ENCODE measurements at places on chromosomes 2 and 18.

- DNase-seq = no peak
These were observed 488.1 kb upstream of the RAB12 start for GRCh38 chr18:8121101-8121500.

DNA sequence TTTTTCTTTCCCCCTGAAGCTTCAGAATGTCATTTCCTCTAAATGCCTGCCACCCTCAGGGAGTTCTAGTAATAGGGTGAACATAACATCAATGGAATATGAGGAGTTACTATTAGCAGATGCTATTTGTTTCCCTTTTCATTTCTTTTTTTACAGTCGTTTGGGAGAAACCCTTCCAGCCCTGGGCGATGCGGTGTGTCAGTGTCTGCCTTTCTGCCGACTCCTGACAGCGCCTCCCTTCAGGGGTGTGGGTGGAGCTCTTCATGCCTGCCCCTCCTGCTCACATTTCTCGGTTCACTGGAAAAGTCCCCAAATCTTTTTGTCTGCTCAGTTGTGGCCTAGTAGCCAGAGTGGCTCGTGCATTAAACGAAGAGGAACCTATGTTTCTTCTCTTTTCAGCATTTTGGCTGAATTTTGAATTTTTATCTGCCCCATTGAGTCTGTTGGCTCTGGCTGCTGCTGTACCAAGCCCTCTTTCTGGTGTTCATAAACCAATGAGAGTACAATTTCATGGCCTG lies 72.3 kb downstream of the FMNL2 start:
- no peak for DNase-seq

GRCh38 chr2:60888853-60889252 lies 7.5 kb downstream of the REL start:
- DNase-seq = no peak

- DNase-seq = no peak
These were observed 14.0 kb downstream of the TWIST2 start for GRCh38 chr2:238861766-238862315.

GRCh38 chr2:12479065-12479601 lies 237.6 kb upstream of the TRIB2 start:
- no peak for DNase-seq

GRCh38 chr2:134683561-134684112 lies 35.2 kb downstream of the TMEM163 start:
- DNase-seq = no peak

DNA sequence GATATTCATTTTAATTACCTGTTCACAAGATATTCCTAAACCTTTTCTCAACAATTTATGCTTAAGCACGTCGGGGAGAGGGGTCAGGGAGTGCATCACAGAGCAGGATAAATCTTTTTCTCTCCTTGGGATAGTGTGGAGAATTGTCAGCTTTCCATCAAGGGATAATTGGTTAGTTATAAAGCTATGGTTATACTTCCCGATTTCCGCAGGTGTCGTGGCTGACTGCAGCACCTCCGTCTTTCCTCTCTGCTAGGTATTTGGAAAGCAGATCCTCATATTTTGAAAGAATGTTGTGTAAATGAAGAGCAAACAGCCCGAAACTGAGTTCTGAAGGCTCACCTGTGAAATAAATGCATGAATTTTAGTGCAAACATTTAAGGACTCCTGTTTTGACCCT lies 778 bp downstream of the DYNC2LI1 start:
- no peak for DNase-seq

GRCh38 chr2:189336276-189336975 lies 104.8 kb upstream of the WDR75 start:
- DNase-seq = no peak

GRCh38 chr2:237574894-237575868 lies 8.8 kb downstream of the PRLH start:
- no peak for DNase-seq

DNA sequence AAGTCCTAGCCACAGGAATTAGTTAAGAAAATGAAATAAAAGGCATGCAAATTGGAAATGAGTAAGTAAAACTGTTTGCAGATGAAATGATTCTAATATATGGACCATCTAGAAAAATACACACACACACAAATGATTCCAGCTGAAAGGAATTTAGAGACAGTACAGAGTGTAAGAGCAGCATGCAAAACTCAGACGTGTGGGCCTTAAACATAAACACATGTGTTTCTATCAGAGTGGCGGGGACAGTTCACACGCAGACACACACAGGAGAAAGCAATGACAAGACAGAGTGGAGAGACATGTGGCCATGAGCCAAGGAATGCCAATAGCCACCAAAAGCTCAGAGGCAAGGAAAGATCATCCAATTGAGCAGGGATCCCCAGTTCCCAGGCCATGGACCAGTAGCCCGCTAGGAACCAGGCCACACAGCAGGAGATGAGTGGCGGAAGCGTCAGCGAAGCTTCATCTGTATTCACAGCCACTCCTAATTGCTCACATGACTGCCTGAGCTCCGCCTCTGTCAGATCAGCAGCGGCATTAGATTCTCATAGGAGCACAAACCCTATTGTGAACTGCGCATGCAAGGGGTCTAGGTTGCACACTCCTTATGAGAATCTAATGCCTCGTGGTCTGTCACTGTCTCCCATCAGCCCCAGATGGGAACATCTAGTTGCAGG lies 155.4 kb downstream of the ARL4C start:
- DNase-seq = no peak

GRCh38 chr2:45224993-45225380 lies 215.7 kb upstream of the SIX2 start:
- DNase-seq = no peak

DNA sequence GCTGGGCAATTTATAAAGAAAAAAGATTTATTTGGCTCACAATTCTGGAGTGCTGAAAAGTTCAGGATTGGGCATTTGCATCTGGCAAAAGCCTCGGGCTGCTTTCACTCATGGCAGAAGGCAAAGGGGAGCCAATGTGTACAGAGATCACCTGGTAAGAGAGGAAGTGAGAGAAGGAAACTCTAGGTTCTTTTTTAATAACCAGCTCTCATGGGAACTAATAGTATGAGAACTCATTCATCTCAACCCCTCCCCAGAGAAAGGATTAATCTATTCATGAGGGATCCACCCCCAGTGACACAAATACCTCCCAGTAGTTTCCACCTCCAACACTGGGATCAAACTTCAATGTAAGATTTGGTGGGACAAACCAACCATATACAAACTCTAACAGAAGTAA lies 129.0 kb downstream of the EVA1A start:
- no peak for DNase-seq

DNA sequence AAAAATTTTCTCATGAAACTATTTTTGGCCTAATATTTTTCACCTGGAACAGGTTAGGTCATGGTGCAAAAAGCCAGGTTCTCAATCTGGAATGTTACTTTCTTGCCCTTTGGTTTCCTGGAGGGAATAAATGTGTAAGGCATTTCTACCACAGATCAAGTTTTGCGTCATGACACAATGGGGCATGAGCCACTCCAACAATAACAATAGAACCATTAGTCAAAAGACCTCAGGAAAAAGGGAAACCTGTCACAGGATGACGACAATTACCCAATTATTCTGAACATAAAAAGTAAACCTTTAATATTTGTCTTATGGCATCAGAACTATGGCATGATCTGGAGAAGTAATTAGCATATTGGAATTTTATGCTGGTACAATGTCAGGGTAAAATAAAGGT lies 88.2 kb upstream of the HNRNPA3 start:
- no peak for DNase-seq

- DNase-seq = no peak
These were observed 97.1 kb downstream of the MAPK4 start for GRCh38 chr18:50656841-50657470.

- DNase-seq = no peak
These were observed 55.8 kb downstream of the ST6GAL2 start for GRCh38 chr2:106830191-106830590.
